Activated T-cell treated with anti-CD3 and anti-CD28 coated beads for 24 hours (primary cell): ENCODE measurements at places on chromosomes 1 and 21.

DNA sequence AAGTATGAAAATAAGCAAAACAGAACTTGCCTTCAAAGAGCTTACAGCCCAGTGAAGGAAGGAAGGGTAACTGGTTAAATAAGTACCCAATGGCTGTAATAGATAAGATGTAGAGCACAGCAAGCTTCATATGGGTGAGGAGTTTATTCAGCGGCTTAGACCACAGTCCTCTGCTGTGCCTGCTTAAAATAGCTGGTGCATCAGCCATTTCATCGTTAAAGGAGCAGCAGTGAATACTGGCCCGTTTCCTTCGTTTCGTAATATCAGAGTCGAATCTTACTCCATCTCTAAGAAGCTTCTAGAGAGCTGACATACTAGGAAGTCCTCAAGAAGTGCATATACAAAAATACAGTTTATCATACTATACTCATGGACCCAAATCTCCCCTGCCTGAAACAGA is 286.5 kb downstream of the NFIA start:
- DNase-seq: no peak

GRCh38 chr21:25326181-25326580 is 281.1 kb downstream of the MRPL39 start:
- DNase-seq: no peak

- no peak for DNase-seq
These were observed 31.8 kb downstream of the SPSB1 start for GRCh38 chr1:9324246-9325096.

DNA sequence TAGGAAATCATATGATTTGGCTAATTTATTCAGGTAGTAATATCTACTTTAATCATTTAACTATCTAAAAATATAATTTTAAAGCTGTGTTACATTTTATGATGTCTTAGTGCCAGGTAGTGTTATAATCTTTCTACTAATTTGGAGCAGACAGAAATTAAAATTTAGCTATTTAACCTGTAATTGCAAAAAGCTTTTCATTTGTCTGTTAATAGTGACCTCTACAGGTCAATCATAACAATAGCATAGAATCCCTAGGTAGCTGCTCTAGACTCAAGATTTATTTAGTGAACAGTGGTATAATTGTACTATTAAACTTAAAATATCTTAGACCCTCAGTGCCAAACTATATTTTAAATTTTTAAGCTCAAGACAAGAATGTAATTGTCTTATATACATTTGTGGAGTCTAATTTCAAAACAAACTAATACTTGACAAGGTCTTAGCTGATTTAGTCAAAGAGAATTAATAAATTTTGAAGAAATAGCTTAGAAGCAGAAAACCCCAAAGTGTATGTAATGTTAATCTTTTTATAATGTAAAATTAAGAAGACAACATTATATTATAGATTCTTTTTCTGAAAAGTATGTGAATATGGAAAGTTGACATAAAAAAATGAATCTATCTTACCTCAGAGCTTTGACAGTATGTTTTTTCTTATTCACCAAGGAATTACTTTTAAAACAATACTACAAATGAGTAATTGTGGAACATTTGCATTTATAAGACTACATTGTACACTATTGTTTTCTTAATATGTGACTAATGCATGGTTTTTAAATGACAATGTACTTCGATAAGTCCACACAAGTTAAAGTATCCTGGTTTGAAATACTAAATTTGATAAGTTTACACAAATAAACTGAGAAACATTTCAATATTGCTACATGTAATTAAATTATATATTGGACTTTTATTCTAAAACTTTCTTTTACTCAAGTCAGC is 64.1 kb upstream of the RNPC3 start:
- no peak for DNase-seq

- no peak for DNase-seq
These were observed 231.3 kb downstream of the TOMM20 start for GRCh38 chr1:234897390-234897749.

GRCh38 chr1:212463565-212464285 is 31.0 kb downstream of the NENF start:
- DNase-seq: no peak

DNA sequence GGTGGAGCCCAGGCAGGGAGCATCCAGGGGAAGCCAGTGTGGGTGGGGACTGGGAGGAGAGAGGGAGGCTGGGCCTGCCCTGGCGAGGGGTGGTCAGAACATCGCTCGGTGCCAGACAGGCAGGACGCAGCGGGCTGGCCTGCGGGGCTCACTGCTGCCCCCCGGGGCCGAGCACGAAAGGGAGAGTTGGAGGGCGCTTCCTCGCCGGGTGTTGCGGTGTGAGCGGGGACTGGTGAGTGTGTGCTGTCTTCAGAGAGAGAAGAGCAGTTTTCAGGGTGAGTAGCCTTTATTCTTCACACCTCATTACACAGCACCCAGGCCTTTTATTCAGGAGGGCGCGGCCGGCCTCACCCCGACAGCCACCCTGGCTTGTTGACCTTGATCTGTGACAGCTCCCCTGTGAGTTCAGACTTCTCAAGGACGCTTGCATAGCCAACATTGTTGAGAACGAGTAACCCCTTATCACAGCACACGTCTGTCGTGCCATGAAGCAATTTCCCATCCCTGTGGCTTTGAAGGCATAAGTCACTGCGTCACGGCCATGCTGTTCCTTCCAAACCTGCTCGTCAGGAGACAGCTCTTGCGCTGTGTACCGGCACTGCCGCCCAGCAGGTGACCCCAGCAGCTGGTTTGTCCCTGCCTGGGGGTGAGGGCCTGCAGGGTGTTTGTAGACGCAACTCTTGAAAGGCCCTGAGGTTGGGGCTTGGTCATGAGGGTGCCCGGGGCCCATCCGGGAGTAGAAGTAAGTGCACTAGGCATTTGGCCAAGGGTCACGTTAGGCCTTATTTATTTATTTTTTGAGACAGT is 54.6 kb downstream of the PRKCZ start:
- no peak for DNase-seq

DNA sequence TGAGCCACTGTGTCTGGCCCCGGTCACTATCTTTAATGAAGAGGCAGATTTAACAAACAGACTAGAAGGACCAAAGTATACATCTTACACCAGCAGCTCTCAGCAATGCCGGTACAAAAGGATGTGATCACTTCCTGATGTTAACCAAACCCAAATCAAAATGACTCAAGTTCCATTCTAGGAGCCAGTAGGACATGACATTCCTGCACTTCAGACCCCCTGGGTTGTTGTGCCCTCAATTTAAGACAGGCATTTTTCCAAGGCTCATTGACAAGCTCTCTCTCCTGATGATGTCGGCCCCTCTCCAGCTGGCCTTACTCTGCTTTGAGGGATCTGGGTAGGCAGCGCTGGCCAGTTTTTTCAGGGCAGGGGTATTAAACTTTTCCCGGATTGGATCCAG is 35.1 kb downstream of the YARS1 start:
- no peak for DNase-seq

DNA sequence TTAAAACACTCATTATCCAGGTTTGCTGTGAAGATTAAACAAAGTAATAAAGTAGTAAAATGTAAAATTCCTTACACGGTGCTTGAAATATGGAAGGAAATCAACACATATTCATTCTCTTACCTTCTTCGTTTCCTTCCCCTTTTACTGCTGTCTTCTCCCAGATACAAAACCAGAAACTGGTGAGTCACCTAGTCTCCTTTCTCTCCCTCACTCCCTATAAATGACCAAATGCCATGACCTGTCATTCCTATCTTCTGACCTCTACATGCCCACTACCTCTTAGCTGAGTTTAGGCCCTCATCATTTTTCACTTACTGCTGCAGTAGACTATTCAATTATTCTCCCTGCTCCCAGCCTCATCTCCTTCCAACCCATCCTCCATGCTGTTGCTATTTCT is 4.3 kb upstream of the NR1I3 start:
- DNase-seq: no peak

- DNase-seq: no peak
These were observed 92.5 kb upstream of the KRTAP19-8 start for GRCh38 chr21:31130821-31131220.

DNA sequence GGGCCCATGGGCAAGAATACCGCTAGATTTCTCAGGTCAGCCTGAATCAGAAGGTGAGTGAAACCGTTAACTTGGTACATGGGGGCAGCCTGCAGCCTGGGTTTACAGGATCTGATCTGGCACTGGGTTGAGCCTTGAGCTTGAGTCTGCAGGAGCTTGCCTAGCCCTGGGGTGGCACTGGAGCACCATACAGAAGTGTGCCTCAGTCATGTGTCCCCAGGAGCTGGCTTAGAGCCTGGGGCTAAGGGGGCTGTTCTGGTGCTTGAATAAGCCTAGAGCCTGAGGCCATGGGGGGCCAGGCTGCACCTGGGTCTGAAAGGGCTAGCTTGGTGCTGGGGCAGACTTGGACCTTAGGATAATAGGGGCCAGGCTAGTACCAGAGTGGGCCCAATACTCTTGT is 457.2 kb upstream of the PBX1 start:
- DNase-seq: no peak

- no peak for DNase-seq
These were observed 149.8 kb downstream of the ZNF648 start for GRCh38 chr1:181911715-181912114.

GRCh38 chr1:24149866-24150233 is 6.9 kb upstream of the IL22RA1 start:
- DNase-seq: peak; percentile 48

DNA sequence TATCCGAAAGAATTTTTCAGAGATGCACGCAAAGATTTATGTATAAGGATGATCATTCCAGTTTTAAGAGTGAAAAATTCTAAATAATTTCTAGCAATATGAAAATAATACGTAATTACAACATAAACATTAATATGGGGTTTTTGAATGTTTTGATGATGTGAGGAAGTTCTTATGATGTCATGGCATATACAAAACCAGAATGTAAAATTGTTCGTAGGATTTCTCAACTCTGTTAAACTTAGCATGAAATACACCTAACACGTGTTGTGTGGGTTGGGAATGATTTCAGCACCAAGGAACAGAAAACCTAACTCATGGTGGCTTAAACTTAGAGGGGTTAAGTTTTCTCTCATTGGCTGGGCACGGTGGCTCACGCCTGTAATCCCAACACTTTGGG is 62.2 kb downstream of the MYOM3 start:
- no peak for DNase-seq

GRCh38 chr1:50971748-50972305 is 1.8 kb downstream of the CDKN2C start:
- DNase-seq: no peak

DNA sequence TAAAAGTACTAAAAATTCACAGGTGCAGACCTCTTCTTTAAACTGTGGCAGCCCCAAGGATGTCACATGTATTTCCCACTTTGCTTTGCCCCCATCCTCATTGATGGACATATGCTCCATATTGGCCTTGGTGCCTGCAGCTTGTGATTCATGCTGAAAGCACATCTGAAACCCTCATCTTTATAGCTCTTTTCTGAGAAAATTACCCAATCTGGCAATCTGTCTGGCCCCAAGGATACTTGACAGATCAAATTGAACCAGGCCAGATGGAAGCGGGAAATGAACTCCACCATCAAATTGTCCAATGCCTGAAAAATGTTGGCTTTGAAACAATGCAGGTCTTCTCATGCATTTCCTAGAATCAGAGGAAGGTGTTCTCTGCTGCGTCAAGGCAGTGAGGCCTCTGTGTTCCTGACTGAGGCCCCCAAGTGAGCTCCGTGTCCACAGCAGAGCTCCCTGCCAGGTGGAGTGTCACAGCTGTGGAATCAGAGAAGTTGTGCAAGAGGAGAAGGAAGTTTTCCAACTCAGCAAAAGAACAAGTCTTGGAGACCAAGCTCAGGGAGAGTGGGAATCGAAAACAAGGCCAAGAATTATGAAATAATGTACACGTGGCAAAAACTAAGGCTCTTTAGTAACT is 323.7 kb downstream of the PLPP3 start:
- DNase-seq: no peak

DNA sequence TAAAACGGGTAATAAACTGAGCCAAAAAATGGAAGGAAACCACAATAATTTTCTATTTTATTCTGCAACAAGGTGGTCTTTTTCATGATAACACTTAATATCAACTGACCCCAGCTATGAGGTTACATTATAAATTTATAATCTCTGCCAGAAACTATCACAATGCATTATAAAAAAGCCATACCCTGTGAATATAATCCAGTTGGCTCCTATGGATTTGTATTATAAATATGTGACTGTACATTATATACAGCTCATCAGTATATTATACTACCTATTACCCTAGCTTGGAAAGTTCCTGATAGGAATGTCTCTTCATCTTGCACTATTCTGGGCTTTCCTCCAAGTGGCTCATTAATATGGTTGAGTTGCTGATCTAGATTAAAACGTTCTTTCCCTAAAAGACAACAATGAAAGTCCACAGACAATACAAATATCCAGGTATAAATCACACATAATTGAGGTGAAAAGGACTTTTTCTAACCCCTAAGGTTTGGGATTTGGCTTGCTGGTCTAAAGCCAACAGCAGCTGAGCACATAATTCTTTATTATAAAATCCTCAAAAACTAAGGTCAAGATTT is 487.7 kb downstream of the TTLL7 start:
- DNase-seq: no peak

DNA sequence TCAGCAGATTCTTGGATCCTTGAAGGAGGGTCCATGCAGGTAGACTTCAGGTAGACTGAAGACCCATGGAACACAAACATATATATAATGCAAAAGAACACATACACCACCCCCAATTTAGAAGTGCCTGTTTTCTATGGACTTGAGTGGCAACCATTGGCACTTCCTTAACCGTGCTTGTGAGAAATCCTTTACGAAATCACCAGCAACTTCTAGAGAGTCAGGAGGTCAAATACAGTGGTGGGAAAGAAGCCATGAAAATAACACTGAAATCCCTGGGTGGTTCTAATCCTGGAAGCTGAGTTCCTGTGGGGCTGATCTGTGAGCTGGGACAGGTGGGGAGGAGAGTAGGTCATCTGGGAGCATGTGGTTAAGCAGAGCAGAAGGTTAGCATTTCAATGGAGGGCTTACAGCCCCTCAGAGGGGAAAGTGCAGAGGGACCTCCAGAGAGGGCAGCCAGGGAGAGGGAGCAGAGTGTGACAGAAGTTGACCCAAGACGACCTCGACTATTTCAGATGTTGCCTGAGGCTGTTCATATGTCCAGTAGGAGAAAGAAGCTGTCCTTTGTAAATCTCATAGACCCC is 13.0 kb upstream of the IL10 start:
- no peak for DNase-seq
